ENCODE measurements at places on chromosomes 2 and 18. TPM values are rescaled to one million over a fixed set of nuclear protein-coding genes. Genes with fewer than 3 reads are reported as not detected.
A peak's percentile ranks its signal among the peaks of the same experiment; 100 is the strongest.

The DLGAP1 gene
- 0.69 TPM for total RNA-seq

The MDH1B gene
- total RNA-seq, result 0.51 TPM

DNA sequence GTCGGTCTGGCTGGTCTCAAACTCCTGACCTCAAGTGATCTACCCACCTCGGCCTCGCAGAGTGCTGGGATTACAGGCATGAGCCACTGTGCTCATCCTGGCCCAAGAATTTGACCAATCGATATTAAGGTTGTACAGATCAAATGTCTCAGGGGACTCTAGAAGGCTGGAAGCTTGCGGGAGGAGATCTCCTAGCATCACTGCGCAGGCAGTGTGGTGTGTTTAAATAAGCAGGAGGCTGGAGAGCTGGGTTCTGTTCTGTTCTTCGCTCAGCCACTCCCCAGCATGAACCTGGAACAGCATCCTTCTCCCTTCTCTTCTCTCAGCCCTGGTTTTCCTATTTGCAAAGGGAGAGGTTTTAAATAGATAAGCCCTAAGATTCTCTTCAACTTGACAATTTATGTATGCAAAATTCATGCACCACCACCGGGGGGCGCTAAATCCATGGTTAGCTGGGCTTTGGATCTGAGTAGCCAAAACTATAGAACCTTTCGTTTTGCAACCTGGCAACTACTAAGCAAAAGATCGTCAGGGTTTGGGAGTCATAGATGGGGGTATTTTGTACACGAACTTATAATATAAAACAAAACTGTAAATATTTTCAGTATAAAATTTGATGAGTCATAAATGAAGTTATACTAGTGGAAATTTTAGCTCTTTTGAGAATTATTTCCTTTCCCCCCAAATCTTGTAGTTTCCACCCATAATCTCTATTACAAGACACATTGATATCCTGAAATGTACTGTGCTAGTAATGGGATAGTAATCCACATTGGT is 60.6 kb downstream of the SLC16A14 start:
- peak; percentile 47 for DNase-seq

- no peak for DNase-seq
Observed at GRCh38 chr2:176409671-176410070, 140.4 kb downstream of the MTX2 start.

DNA sequence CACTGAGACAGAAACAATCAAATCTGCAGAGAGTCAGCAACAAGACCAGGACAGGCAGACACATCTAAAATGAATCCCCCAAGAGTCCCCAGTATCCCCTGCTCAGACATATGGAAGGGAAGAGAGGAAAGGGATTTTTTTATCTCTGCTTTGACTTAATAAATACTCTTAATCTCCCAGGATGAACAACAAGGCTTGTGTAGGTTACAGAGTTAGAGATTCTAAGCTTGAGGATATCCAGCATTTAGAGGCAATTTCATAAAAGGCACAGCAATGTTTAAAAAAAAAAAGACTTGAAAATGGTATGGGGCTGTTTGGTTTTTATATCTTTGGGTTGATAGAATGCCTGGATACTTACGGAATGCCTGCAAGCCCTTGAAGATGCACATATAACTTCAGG is 199.9 kb downstream of the ARL4C start:
- no peak for DNase-seq

DNA sequence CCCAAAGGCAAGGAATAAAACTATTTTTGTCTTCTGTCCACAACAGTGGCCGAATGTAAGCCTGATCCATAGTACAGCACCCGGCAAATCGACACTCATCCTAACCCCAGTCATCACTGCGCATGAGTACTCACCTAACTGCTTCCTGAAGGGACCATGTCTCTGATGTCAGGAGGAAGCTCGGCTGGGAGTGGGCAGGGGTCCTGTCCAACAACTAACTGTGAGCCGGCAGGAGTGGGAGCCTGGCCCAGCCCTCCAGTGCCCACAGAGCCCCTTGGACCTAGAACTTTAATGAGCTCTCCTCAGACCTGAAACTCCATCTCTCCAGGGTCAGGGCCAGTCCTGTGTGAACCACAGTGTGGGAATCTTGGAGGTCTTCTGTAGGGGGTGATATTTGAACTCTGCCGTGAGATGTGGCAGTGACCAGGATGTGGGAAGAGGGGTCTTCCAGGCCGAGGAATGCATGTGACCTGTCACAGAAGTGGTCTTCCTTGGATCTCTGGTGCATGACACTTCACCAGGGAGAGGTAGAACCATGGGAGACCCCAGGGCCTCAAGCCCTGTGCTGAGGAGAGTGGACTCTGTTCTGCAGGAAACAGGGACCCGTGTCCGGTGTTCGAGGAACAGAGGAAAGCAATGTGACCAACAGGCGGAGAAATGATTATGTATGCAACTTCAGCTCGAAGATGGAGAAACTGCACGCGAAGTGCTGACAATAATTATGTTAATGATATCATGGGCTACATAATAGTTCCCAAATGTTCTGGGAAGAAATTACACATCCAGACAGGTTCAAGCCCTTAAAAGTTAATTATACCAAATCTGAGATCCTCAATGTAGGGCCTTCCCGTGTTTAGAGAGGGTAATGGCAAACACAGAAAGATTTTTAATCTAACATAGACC is 240.1 kb upstream of the HDAC4 start:
- DNase-seq, result no peak
